ENCODE measurements at places on chromosomes 5 and 9.

- no peak for DNase-seq
Measured at GRCh38 chr5:102049517-102049916, 246.6 kb downstream of the SLCO4C1 start.

GRCh38 chr9:125558453-125559092 is 148.4 kb downstream of the MAPKAP1 start:
- DNase-seq = peak; percentile 13

DNA sequence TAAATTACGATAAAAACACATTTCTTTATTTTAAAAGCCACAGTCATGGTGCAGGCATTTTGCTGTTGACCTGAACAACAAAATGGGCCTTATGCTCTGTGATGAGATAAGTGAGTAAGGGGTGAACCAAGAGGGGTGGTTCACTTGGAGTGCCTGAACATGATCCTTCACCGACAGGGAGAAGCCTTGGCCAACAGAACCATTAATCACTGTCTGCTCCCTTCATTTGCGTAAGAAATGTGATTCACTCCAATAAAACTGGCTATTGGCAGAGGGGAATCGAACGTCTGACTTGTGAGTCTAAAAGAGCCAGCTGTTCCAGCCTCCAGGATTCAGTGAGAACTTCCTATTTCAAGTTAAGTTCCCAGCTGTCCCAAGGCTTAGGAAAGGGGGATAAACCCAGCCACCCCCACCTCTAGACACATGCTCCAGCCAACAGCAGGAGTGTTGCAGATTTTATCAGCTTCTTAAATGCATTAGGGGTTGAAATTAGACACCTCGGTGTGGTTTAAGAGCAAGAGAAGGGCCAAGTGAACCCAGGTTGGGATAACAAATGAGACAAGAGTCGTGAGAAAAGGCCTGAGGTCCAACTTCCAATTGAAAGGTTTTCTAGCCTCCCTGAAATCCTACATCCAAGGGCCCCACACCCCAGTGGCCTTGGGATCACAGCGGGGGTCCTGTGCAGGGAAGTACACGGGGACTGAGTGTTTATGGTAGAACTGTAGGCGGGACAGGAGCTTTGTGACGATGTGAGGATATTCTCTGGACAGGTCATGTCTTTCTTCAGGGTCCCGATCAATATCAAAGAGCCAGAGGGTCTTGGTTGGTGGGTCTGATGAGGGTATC is 131.4 kb upstream of the LHFPL2 start:
- no peak for DNase-seq

DNA sequence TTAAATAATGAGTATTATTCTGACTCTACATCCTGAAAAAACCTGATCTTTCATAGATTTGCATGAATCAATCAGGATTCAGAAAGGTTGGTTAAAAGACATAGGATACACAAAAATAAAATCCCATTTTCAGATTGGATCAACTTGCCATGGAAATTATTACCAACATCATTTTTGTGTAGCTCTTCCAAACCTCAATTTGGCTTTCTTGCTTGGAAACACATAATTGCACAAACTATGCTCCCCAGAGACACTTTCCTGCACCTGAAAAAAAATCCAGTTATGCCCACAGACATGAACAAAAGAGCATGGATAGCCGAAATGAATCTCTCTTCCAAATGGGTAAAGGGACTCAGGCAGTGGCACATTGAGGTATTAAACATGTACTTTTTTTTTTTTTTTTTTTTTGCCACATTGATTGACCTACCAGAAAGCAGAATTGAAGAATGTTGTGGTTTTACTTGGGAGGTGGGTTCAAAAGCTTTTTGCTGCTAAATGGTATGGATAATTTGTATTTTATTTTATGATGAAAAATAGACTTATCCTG is 135.4 kb upstream of the FBN2 start:
- DNase-seq = no peak

GRCh38 chr5:147303976-147304375 is 69.2 kb downstream of the STK32A start:
- DNase-seq = no peak

GRCh38 chr5:52786949-52787599 is 642 bp upstream of the ITGA1 start:
- no peak for DNase-seq

GRCh38 chr5:54956922-54957321 is 28.5 kb downstream of the ESM1 start:
- DNase-seq = no peak

GRCh38 chr5:53969176-53969730 is 341.1 kb downstream of the ARL15 start:
- no peak for DNase-seq

DNA sequence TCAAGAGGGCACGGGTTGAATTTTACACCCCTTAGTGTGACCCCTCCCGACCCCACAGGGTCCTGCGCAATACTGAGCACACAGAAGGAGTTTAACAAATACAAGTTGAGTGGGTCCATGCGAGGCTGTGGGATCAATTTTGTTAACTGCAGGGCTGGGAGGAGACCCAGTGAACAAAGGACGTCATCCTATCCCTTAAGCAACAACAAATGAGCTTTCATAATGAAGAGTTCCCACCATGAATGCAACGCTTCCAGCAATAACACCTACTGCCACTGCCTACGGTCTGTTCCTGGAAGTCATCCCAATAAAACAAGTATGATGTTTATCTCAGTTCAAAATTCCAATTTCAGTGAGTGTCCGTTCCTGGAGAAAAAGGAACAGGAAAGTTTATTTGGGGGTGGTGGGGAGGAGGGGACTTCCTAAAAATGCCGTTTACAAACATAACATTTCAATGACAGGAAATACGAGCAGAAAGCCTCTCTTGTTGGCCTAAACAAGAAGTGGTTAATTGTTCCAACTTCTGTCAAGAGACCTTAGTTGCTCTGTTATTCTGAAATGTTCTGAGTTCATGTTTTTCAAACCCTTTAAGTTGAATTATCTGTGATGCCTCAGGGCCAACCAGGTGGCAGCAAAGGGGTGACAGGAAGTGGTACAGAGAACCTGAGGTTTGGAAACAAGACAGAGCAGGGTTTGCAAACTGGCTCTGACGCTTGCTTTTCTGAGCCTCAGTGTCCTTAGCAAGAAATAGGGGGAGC is 65.8 kb upstream of the PLPP6 start:
- DNase-seq = no peak

DNA sequence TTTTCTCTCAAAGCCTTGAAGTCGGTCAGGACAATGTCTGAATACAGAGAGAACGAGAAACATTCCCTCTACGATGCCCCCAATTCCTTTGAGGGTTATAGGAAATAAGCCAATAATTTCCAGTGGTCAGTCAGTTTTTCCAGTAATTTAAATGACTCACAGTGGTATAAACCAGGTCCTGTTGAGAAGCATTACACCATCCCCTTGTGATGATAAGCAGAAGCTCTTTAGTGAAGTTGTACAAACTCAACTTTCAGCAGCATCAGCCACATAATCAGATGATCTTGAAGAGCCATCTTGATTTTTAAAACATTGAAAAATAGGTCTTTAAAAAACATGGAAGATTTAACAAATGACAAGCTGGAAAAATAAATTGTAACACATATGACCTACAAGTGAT is 173.9 kb upstream of the ZNF462 start:
- no peak for DNase-seq

DNA sequence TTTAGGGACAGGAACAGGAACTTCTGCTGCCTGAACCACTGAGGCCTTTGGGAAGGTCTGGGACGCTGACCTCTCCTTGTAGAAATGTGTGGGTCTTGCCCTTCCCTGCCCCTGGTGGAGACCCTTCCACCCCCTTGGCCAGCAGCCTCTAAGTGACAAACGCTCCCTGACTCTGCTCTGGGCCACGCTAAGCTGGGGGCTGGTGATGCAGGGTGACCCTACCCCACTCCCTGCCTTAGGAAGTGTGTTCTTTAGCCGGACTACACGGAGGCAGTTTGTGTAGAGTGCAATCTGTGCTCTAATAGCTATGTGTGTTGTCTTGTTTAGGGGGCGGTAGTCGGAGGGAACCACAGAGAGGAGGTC is 123.0 kb downstream of the COL23A1 start:
- DNase-seq = no peak

- no peak for DNase-seq
Measured at GRCh38 chr5:145678255-145678654, 156.9 kb downstream of the PRELID2 start.

DNA sequence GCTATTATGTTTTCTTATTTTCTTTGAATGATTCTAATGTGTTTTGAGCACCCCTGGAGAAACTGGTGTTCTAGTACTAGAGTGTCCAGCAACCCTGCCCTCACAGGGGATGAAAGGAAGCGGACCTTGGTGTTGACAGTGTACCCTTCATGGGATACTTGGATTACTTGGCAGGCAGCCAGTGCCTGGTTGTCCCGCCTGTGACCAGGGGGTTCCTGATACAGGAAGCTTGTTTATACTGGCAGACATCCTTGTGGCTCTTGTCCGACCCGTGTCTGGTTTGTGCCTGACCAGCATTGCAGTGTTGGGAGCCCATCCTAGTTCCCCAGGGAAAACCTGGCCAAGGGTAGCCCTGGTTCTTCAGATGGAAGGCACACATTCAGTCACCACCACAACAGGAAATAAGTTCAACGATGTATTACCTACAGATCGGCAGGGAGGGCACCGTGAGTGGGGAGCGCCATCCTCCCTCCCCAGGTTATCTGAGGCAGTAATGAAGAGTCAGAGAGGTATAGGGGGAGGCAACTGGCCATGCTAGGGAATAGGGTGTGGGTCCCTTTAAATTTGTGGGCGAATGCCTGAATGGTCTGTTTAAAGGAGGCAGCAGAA is 47.3 kb downstream of the CACNA1B start:
- no peak for DNase-seq

DNA sequence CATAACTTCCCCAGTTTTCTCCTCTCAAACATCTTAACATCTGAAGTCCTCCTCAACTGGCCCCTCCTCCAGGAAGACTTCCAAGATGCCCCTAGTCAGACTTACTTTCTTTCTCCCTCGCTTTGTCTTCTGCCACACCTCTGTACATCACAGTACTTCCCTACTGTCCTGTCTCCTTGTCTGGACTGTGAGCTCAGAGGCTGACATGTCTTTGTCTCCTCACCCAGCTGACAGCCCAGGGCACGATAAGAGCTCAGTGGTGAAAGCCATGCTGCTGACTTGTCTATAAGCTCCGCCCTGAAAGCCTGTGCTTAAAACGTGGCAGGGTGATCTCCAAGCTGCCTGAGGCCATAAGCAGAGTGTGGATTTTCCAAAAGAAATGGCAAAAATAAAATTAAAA is 33.0 kb upstream of the SLC25A51 start:
- no peak for DNase-seq

- DNase-seq = no peak
Measured at GRCh38 chr5:172839669-172840431, 5.8 kb downstream of the ERGIC1 start.

GRCh38 chr5:132261881-132262845 is 4.7 kb downstream of the PDLIM4 start:
- DNase-seq = no peak

DNA sequence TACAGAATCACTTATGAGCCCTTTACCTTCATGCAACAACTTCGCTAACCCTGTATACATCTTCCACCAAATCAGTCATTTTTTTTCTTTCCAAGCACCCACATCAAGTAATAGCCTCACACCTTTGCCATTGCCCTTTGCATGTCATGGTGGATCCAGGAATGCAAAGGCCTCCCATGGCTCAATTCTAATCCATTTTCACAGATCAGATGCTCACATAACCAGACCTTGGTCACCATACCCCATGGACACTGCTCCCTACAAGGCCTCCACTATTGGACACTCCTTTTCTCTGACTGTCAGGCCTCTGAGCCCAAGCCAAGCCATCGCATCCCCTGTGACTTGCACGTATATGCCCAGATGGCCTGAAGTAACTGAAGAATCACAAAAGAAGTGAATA is 179.5 kb downstream of the RASEF start:
- no peak for DNase-seq

GRCh38 chr5:122674385-122674784 is 100.5 kb upstream of the SNX2 start:
- no peak for DNase-seq

DNA sequence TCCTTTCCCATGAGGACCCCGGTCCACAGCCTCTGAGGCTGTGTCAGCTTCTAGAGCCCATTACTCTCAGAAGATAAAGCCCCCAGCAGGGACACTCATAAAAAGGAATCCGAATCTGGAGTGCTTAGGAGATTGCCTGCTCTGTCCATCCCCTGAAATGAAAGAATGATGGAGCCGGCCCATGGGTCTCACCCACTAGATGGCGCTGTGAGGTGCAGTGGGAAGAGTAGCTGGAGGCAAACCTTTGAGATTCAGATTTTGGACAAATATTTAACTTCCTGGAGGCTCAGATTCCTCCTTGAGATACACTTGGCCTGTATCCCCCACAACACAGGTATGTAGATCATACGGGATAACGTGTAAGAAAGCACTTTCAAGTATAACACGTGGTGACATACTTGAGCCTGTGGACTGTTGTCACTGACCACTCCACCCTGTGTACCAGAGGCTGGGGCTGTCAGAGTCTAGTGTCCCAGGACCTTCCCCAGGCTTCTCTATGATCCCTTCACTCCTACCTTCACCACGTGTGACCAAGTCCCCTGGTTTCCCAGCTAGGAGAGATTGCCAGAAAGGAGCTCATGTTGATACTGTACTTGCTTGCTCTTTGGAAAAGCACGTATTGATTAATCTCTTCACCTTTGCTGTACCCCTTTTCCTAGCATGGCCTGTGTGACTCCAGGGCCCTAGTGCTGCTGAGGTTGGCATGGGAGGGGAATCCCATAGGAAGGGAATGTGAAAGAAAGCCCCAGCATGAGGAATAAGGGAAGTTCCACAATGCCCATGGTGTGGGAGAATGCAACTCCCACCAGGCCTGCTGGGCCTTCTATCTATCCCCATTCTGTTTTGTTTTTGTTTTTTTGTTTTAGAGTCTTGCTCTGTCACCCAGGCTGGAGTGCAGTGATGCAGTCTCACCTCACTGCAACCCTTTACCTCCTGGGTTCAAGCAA is 32.1 kb downstream of the TRMO start:
- no peak for DNase-seq

- no peak for DNase-seq
Measured at GRCh38 chr9:108467161-108467560, 388.6 kb downstream of the ACTL7B start.

GRCh38 chr5:25006734-25007133 is 362.0 kb upstream of the CDH10 start:
- DNase-seq = no peak

DNA sequence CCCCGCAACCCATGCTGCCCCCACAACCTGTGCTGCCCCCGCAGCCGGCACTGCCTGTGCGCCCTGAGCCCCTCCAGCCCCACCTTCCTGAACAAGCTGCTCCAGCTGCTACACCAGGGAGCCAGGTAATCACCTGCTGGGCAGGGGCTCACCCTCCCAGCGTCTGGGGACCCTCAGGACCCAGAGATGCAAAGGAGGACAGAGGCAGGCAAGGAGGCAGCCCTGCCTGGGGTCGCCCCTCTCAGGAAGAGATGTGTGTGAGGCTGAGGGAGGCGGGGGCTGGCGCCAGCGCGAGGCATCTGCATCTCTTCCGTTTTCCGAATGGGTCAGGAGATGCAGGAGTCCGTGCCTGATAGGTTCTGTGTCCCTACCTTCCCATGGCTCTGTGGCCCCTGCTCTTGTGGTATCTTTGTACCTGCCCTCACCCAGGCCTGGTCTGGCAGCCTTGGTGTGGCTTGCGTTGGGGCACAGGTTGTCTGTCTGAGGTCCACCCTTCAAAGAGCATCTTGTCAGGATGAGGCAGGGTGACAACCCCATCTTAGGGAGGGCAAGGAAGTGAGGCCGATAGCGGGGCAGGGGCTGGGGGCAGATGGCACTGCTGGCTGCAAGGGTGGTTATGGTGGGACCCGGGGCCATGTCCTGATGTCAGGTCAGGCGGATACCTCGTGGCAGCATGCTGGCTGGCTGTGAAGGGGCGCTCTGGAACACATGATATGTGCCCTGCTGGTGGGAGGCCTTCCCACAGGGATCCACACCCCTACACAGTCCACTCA is 75.7 kb downstream of the WNK2 start:
- DNase-seq = no peak

GRCh38 chr9:3827175-3827574 is 301.4 kb upstream of the RFX3 start:
- no peak for DNase-seq
